Activated T-cell treated with anti-CD3 and anti-CD28 coated beads, Interleukin-2, amount 50 U/mL, for 1 hour (primary cell): ENCODE measurements at places on chromosomes 5 and 9.

- peak; percentile 65 for DNase-seq
These were observed 77.9 kb downstream of the AK8 start for GRCh38 chr9:132800038-132800648.

DNA sequence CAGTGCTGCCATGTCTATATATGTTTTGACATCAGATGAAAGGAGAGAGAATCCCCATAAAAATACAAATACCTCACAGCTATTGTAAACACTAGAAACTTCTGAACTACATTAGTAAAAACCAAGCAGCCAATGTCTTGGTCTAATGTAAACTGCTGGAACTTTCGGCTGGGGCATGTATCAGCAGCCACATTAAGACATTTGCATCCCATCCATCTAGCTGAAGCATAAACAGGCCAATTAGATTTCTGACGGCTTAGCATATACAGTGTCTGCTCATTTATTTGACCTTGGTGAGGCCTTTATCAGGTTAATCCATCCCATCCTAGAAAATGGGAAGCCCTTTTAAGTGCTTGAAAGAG, 65.7 kb downstream of the PTCH1 start:
- DNase-seq = no peak

- DNase-seq = peak; percentile 86
These were observed at the start of gene CAMK4 for GRCh38 chr5:111223787-111224560. Gene CAMK4, plus strand, starts transcription at chr5:111224384. Its CDS starts 100 bp downstream, at chr5:111224484.

DNA sequence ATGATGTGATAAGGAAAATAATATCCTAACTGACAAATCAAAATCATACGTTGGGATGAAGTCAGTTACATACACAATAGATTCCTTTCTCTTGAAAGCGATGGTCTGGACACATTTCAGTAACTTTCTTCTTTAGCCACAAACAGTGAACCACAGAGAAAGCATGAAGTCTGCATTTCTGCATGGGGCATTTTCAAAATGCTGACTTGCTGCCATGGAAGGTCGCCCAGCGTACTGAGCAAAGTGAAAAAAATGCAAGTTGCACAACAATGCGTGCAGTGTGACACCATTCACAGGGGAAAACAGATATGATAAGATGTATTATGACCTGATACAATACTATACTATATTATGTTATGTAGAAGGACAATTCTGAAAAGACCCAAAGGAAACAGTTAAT, 146.3 kb downstream of the SNX18 start:
- no peak for DNase-seq

DNA sequence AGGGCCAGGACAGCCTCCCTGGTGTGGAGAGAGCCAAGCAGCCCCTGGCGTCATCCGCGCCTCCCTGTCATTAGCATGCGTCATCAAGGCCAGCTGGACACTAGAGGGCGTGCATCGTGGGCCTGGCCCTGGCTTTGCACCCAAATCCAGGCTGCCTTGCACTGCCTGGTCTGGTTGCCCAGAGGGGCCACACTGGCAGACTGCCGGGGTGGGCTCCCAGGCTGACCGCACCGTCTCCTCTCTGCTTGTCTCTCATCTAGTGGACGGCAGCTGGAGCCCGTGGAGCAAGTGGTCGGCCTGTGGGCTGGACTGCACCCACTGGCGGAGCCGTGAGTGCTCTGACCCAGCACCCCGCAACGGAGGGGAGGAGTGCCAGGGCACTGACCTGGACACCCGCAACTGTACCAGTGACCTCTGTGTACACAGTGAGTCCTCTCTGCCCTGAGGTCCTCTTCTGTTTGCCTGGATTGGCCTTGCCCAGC, 29.0 kb downstream of the HK3 start:
- DNase-seq = no peak

GRCh38 chr5:173972607-173972924, 16.4 kb upstream of the C5orf47 start:
- no peak for DNase-seq

- DNase-seq = no peak
These were observed 335.1 kb downstream of the IZUMO3 start for GRCh38 chr9:24210641-24211040.

DNA sequence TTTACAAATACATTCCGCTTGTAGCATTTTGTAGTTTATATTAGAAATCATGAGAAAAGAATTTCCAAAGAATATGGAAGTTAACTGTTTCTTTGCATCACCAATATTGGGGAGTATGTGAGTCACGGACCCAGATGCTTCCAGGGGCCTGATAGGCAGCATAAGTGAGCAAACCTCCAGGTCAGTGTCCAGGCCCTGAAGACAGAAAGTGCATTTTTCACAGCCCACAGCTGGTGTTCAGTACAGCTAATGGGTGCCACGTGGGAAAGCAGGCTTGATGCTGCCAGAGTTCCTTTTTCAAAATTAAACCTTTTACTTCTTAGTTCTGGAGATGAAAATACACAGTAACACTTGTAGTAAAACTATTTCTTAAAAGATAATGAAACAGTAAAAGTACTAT, 454.4 kb upstream of the ACTBL2 start:
- DNase-seq = no peak

- DNase-seq = no peak
These were observed 137.9 kb downstream of the KIAA0825 start for GRCh38 chr5:94480486-94480885.

GRCh38 chr5:135713161-135713915, 121.1 kb upstream of the SLC25A48 start:
- DNase-seq = no peak

- no peak for DNase-seq
These were observed 145.6 kb downstream of the LURAP1L start for GRCh38 chr9:12920437-12920836.

DNA sequence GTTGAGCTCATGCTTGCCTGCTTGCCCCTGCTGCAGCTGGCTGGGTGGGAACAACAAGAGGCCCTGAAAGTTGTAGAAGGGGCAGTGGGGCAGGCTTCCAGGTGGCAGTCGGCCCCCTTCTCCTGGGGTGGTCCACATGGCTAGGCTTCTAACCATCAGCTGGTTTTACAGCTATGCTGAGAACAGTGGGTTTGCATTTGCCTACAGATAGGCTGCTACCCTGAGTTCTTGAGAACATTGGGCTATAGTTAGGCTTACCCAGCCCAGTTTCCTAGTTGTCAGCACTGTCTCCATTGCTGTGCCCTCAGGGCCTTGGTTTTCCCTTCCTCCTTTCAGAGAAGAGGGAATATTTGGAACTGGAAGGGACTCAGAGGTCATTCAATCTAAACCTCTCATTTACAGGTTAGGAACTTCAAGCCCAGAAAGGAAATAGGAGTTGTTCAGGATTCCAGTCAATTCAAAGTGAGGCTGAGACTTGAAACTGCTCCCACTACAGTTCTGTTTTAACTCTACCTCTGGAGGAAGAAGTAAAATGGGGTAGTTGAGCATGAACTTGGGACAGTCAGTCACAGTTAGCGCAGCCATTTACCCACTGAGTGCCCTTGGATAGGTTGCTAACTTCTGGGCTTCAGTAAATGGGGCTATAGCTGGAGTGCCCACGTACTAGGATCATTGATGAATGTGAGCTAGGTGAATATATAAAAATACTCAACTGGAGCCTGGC, 11.5 kb downstream of the LARP1 start:
- DNase-seq = no peak

- no peak for DNase-seq
These were observed 283.5 kb downstream of the ARHGEF28 start for GRCh38 chr5:73909474-73909873.

DNA sequence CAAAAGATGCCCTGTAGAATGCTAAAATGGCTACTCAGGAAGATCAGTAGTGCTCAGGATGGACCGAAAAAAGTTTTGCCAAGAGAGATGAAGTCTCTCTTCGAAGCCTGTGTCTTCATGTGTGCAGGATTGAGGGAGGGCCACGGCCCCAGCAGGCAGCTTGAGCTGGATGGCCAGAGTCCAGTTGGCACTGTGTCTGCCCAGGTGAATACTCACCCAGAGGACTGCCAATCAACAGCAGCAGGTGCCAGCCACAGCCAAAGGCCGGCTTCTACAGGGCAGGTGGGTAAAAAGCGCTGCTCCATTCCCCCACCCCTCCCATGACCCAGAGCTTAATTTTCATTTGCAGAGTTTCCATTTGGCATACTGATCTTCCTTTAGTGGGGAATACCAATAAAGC, 287.9 kb upstream of the ZNF608 start:
- DNase-seq = no peak

DNA sequence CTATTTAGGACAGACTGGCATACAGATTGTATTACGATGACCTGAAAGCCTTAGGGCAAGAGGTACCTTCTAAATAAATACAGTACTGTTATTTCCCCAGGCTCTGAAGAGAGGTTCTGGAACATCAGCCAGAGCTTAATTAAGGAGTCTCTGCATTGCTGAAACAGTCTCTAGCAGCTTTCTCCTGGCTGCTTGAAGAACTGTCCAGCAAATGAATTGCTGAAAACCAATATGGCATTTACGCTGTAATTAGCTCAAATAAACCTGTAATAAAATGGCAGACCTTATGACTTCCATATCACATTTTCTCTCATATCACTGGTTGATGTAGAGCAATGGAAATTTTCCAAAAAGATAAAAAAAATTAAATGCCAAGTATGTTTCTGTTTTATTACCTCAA, 636.3 kb downstream of the GABRG2 start:
- DNase-seq = no peak

DNA sequence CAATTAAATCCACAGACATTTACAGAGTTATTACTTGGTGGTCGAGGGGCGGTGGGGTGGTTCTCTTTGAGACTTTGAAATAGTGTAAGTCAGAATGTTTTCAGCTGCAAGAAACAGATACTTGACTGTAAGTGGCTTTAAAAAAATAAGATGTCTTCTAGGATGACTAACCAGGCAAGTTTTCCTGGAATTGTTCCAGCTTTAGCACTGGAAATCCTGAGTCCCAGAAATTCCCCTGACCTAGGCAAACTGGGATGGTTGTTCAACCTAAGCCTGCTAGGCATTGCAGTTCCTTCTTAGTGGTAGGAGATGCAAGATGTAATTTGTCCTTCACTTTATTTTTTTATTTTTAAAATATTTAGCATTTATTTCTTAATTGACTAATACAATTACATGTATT, 169.5 kb upstream of the POC5 start:
- no peak for DNase-seq

- DNase-seq = no peak
These were observed 76.7 kb upstream of the CHD1 start for GRCh38 chr5:99005506-99005905.

- DNase-seq = no peak
These were observed 56.9 kb upstream of the TRIO start for GRCh38 chr5:14086261-14086660.

DNA sequence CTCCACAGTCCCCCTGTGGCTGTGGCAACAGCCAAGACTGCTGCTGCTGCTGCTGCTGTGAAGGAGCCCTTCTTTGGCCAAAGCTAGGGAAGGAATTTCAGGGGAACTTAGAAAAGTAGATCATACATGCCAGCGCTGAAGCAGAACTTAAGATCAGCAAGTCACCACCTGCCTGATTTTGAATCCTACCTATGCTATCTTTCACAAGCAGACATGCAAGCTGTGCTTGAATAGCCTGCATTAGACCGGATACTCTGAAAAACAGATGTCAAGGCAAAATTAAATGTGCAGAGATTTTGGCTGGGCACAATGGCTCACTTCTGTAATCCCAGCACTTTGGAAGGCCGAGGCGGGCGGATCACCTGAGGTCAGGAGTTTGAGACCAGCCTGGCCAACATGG, 99.3 kb upstream of the ZNF366 start:
- no peak for DNase-seq

DNA sequence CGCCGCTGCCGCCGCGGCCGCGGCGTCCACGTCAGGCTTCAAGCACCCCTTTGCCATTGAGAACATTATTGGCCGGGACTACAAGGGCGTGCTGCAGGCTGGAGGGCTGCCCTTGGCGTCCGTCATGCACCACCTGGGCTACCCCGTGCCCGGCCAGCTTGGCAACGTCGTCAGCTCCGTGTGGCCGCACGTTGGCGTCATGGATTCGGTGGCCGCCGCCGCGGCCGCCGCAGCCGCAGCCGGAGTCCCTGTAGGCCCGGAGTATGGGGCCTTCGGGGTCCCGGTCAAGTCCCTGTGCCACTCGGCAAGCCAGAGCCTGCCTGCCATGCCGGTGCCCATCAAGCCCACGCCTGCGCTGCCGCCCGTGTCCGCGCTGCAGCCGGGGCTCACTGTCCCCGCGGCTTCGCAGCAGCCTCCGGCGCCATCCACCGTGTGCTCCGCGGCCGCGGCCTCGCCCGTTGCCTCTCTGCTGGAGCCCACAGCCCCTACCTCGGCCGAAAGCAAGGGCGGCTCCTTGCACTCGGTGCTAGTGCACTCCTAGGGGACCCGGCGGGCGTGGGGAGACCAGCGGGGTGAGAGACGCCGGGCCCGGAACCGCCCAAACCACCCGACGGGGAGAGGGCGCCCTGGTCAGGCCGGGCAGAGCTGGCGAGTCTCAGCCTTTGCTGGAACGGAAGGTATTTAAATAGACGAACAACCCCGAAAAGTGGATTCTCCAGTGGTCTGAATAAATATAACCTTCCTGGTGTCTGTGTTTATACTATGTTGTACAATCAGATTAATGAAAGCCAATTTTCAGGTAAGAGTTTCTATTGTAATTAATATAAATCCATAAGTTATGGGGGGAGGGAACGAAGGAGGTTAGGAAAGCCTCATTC, 1.2 kb downstream of the FOXB2 start:
- DNase-seq = no peak

- DNase-seq = no peak
These were observed 1.6 kb upstream of the FCN1 start for GRCh38 chr9:134919303-134919702.

- DNase-seq = no peak
These were observed 545.4 kb downstream of the CDH9 start for GRCh38 chr5:26492906-26493459.

DNA sequence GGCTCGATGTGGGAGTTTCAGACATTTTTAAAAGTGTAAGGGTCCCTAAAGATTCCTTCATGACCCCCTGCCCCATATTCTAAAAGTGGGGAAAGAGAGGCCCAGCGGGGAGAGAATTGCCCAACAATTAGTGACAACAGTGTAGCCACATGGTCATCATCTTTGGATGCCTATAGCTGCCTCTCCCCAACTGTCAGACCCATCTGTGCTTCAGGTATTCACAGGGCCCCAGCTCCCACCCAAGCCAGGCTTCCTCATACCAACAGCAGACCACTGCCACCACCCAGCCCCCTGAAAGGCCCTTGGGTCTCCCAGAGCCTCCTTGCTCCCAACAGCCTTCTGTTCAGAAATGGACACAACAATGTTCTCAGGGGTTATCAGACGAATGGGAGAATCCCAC, 4.1 kb downstream of the BICD2 start:
- DNase-seq = no peak

GRCh38 chr5:151139015-151139414, 18.6 kb downstream of the ANXA6 start:
- DNase-seq = no peak

DNA sequence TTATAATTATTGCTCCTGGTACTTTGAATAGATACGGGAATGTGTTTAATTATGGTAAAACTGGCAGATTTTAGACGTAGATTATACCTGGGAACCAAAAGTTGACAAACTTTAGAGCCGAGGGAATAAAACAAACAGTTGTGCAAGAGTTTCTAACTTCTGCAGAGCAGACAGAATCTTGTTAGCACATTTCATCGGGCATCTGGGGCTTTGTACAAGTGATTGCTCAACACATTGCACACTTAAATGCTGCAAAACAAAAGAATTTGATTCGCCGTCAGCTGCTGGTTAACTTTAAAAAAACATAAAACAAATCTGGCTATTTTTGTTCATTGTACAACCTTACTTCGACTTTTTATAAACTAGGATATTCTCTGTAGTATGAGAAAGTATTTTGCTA, 398.1 kb downstream of the MAN2A1 start:
- no peak for DNase-seq
